ENCODE measurements at places on chromosomes 3 and 15.

- DNase-seq: no peak
Observed at GRCh38 chr15:50697109-50697797, 10.7 kb upstream of the TRPM7 start.

DNA sequence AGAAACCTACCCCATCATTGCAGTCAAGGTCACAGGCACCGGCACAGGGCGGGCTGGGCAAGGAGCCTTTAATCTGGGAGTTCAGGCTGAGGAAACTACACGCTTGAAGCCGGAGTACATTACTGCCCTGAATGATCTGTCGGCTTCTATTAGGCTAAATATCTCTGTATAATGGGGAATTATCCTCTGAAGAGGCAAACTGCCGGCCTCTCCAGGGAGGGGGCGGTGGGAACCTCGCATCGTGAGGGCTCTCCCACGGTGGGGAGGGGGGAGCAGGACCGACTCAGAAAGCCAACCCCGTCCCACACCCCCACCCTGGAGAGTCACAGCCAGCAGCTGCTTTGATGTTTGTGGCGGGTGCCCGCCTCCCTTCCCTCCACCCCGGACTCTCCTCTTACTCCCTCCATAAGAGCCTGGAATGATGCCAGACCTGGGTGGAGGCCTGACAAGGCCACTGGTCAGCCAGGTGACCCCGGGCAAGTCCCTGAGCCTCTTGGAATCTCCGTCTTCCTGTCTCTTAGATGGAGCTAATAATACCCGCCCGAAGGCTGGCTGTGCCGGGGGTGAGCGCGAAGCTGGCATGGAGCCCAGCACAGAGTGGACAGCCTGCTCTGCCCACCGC lies 63.4 kb upstream of the LINGO1 start:
- no peak for DNase-seq

GRCh38 chr3:37479981-37480380 lies 305.6 kb upstream of the LRRFIP2 start:
- DNase-seq: no peak

DNA sequence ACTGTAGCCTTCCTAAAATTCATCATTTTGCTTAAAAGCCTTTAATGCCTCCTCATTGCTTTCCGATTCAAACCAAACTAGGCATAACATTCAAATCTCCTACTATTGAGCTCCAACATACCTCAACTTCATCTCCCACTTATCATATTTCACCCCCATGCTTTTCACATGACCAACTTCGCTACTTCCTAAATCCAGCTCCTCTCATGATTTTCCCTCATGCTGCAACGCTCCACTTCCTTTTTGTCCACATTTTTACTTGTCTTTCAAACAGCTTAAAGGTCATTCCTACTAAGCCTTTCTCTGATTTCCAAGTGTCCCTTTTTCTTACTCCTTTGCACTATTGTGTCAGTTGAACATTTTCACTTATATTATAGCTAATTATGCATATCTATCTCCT lies 20.3 kb upstream of the ANXA2 start:
- no peak for DNase-seq

GRCh38 chr3:99246010-99246654 lies 344.6 kb upstream of the DCBLD2 start:
- no peak for DNase-seq

- DNase-seq: no peak
Observed at GRCh38 chr15:99324082-99324620, 72.9 kb downstream of the LRRC28 start.

DNA sequence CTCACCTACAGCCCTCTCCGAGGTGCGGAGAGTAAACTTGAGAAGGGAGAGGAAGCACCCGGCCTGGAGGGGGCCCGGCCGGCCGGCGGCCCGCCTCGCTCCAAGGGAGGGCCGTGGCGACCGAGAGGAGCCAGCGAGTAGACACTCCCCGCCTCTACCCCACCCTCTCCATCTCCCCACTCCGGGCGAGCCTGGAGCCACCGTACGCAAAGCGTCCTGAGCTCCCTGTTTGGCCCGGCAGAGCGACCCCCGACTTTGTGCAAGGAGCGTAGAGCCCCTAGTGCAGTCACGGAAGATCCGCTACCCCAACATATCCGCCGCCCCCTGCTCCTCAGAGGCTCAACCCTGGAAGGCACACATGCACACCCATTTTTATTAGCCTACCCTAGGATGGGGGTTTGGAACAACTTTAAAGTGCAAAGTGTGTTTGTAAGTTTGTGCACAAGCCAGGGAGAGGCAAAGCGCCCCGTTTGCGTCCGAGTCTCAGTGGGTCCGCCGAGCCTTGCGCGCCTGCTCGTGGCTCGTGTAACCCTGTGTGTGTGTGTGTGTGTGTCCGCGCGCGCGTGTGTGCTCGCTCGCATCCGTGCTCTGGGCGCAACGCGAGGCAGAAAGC lies 508 bp upstream of the SMAD6 start:
- no peak for DNase-seq

DNA sequence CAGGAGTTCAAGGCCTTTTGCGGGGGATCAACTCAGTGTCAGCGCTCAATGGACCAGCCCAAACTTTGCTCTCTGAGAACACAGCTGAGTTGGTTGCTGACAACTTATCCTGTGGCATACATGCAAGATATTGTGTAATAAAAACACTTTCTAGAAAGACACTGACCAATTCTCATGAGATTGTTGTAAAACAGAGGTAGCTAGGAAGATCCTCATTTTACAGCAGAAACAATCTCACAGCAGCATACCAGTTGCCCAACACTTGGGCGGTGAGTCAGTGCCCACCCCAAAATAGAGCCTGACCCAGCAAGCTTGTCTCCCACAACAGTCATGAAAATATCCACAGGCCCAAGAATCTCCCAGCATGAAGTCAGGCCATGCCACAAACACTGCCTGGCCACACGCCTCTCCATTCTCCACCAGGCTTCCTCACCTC lies 18.2 kb downstream of the KLHL6 start:
- DNase-seq: no peak

DNA sequence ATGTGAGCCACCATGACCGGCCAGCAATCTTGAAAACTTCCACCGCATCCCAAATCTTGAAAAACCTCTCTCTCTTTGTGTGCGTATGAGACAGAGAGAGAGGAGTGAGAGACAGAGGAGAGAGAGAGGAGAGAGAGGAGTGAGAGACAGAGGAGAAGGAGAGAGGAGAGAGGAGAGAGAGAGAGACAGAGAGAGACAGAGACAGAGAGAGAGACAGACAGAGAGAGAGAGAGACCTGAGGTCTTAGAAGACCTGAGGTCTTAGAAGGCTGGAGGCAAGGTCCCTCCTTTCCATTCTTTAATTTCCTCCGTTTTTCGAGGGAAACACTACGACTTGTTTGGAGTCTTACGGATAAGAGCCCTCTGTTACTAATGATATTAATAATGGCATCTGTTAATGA lies 39.5 kb downstream of the TMEM40 start:
- no peak for DNase-seq

- no peak for DNase-seq
Observed at GRCh38 chr3:150902988-150903387, 2.3 kb downstream of the MINDY4B start.

GRCh38 chr15:25713736-25714537 lies 149.2 kb downstream of the ATP10A start:
- DNase-seq: no peak

DNA sequence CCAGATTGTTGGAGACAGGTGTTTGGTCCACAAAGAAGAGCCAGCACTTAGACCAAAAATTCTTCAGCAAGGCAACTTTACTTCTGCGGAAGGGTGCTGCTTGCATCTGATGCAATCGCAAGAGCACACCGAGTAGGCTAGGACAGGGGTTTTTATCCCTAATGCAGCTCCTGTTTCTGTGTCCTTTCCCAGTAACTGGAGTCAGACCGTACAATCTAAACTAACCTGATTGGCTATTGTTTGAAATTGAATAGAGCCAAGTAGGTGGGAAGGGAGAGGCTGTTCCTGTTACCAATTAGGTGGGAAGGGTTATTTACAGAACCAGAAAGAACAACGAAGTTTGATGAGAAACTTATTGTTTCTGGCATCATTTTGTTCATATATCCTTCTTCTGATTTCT lies 77.6 kb downstream of the CHCHD4 start:
- DNase-seq: no peak

GRCh38 chr3:43909149-43909548 lies 218.4 kb downstream of the ABHD5 start:
- DNase-seq: no peak

GRCh38 chr3:23991683-23992628 lies 46.9 kb downstream of the NR1D2 start:
- DNase-seq: no peak

- DNase-seq: no peak
Observed at GRCh38 chr3:108569336-108569735, 19.9 kb downstream of the CIP2A start.

DNA sequence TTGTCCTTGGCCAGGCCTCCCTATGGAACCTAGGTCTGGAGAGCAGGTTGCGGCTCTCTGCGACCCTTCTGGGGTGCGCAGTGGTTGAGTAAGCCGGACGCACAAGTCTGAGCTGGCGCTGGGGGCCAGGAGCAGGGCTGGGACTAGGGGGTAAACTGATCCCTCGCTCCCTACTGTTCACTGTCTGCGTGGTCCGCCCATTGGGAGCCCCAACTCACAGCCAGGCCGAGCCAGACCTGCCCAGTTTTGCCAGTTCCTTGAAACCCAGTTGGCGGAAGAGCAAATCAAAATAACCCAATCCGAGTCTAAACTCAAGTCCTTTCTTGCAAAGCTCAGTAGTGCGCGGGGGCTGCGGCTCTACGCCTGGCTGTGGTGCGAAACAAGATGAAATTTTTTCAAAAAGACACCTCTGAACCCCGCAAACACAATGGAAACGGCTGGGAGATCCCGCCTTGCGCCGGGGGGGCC lies 17.5 kb downstream of the RGMA start:
- no peak for DNase-seq

DNA sequence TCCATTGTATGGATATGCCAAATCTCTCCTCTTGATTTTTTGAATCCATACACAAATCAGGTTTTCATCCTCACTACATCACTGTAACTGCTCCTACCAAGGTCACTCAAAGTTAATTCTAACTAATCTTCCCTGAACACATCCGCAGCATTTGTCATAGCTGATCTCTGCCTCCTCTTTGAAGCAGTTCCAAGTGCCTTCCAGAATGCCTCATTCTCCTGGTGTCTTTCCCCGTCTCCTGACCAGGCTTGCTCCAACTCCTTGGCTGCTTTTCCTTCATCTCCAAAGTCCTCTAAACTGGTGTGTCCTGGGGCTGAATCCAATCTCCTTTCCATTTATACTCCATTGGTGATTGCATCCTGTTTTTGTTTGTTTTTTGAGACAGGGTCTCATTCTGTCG lies 26.8 kb downstream of the KLHDC8B start:
- no peak for DNase-seq

DNA sequence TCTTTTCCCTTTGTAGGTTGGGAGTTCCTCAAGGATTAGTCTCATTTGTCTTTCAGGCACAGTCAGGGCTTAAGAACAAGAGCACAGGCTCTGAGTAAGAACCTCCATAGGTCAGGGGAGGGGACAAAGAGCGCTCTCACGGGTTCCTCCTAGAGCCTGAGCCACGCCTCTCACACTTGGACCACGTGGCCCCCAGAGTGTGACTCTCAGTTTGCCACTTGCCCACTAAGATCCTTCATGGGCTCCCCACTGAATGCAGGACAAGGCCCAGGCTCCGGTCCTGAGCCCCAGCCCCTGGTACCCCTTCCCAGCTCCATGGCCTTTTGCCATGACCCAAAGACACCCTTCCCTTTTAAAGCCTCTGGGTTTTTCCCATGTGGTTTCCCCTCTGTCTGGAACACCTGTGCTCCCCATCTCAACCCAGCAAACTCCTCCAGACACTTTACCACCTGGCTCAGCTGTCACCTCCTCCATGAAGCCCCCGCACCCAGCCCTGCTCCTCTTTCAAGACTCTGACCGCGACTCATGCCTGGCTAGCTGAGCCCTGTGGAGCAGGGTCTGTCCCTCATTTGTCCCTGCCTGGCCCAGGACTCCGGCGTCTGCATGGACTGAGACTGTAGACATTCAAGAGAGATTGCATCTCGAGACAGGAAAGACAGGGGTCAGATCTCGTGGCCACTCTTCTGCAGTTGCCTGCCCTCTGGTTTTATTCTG lies 32.7 kb downstream of the IQSEC1 start:
- no peak for DNase-seq

DNA sequence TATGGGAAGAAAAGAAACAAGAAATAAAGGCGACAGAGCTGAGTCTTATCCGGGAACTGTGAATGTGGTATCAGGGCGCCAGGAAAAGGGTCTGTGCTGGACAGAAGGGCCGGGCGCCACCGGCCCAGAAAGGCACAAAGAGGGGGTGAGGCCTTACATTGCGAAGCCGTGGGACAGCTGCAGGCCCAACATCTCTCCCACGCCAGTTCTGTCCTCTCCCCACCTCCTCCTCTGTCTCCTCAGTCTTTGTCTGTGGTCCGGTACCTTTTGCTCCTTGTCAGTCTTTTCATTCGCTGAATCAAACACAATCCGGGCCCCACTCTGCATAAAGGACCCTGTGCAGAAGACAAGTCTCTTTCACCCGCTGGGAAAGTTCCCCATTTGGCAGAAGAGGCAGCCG lies 81.8 kb downstream of the LRIG1 start:
- DNase-seq: no peak

DNA sequence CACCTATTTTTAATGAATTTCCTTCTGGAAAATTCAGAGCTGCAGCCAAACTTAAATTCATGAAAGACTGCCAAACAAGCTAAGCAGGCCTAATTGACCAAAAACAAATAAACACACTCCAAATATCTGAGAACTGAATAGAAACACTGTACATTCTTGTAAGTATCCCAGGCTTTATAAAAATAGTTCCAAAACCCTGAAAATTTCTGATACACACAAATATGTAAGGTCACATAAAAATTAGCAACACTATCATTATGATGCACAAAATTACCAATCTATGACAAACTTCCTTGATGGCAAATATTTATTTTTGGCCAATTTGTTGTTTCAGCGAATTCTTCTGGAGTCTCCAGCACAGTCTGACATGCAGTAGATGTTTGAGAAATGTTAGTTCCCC lies 117.9 kb upstream of the UBE2E2 start:
- DNase-seq: no peak

- DNase-seq: no peak
Observed at GRCh38 chr3:108420926-108421325, 89.5 kb downstream of the MYH15 start.

DNA sequence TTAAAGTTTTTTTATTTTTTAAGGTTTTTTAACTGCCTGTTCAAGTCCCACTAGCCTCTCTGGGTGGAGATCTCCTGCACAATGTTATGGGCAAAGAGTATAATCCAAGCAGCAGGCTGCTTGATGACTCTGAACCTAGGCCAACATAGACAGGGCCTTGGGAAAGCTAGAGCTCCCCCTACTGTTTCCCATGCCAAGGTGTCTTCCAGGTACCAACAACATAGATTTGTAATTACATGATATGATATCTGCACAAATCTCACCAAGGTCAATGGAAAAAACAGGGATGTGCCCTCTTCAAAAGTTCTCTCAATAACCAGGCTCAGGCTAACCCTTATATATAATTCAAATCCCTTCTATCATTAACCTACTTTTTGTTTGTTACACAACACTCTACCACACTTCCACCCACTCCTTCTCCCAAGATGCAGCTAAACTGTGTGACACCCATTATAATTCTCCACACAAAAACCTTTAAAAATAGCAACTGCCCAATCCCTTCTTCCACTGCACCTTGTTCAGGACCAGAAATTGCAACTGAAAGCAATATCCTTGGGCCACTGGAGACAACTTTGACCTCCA lies 43.8 kb downstream of the RBM15B start:
- peak; percentile 21 for DNase-seq

All from stimulated activated CD4-positive, alpha-beta T cell treated with anti-CD3 and anti-CD28 coated beads, TNF-alpha, amount 100 ng/mL, for 24 hours (primary cell).